Kidney glomerular epithelial cell (primary cell): ENCODE measurements at places on chromosomes 11 and 22.

DNA sequence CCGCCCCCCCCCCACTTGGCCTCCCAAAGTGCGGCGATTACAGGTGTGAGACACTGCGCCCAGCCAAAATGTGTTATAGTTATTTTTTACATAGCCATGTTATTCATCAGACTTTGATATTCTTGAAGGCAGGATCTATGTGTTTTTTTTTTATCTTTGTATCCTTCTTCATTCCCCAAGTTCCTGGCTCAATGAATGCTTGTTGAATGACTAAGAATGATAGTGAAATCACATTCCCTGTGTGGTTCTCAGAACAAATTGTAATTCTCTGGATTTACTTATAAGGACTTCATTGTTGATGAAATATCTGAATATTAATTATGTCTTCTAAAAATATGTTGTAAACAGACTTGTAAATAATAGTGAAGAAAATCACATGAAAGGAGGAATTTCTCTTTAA, 33.5 kb downstream of the MMP7 start:
- DNase-seq, result peak; percentile 27

GRCh38 chr11:45390407-45390806, 104.3 kb upstream of the SYT13 start:
- no peak for DNase-seq

- no peak for DNase-seq
Observed at GRCh38 chr11:86418513-86418912, 43.8 kb downstream of the CCDC81 start.

- DNase-seq, result no peak
Observed at GRCh38 chr11:47239852-47240251, 8.8 kb downstream of the ACP2 start.
